ENCODE measurements at places on chromosomes 2 and 18. TPM values are rescaled to one million over a fixed set of nuclear protein-coding genes. Genes with fewer than 3 reads are reported as not detected.

Gene CNNM3
- total RNA-seq: 29.2 TPM

DNA sequence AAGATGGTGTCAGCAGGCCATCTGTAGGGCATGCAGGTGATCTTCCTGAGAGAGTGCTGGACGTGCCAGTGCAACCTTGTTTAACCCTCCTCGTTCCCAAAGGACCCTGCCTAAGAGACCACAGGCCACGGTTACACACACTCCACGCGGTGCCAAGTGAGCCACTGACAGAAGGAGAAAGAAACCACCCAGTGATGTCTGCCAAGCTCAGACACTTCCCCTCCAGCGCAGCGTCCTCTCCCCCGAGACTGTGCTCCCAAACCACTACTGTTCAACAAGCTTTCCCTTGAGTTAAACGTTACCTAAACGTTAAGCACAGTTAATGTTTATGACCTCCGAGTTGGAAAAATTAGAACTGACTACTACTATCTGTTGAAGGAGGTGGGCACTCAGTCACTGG, 119.1 kb upstream of the NCK2 start:
- DNase-seq: no peak

Gene LYPD1
- total RNA-seq: 2.1 TPM

DNA sequence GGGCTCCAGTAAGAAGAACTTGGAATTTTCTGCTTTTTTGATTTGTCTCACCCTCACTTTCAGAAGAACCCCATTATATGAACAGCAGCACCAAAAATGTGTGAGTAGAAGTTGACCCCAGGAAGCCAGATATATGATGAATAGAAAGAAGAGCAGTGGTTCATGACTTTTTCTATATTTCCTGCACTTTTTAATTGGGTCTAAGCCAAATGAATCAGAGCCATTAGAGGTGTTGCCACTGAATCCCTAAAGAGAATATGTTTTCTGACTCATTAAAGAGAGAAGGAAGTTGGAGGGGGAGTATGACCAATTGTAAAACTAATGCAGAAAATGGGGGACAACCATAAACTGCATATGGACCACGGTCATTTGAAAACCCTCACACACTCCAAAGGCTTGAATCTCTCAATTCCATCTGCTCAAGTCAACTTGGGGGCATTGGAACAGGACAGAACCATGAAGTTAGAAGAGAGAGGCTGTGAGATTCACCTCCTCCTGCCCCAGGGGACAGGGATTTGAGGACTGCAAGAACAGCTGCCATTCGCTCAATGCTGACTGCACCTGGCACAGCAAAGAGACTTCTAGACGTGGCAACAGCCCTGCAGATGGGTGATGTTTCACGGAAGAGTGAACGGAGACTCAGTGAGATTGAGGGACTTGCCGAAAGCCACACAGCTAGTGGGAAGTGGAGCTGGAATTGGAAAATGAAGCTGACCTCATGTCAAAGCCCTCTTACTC, 3.0 kb downstream of the DAPL1 start:
- DNase-seq: no peak

Gene GPBAR1
- 0.63 TPM for total RNA-seq

Gene SLC4A5
- total RNA-seq: 0.86 TPM

DNA sequence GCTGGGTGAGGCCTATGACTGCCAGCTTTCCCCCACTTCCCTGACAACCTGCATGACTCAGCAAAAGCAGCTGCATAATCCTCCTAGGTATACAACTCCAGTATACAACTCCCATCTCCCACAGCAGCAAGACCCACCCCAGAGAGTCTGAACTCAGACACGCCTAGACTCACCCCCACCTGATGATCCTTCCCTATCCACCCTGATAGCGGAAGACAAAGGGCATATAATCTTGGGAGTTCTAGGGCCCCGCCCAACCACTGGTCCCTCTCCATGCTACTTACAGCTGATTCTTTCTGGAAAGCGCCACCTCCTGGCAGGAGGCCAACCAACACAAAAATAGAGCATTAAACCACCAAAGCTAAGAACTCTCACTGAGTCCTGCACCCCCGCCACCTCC, 296.5 kb downstream of the DCC start:
- DNase-seq: peak; percentile 69

All from H1 (cell line).